Sciatic nerve (tissue), 2 donors: ENCODE measurements at places on chromosomes 7 and 10.

DNA sequence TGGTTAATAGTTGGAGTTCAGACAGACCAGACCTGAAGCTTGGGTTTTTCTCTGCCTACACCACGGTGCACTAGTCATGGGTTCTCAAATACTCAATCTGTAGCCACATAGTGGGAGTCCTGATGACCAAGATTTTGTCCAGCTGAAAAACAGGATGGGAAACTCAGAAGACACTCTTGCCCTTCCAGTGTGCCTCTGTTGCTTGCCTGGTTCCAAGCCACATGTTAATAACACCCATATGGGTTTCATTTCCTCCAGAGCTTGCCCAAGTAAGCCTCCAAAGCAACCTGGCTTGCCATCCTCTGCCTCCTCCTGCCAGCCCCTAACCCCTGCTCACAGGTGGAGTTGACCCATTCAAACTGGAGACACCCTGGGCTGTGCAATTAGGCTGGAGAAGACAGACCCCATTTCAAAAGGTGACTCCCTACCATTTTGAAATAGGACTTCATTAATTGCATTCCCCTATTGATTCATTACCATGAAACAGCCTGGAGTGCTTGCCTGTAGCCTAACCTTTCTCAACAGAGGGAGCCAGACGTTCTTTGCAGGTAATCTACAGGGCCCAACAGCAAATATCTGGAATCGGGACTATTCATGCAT is 108.0 kb upstream of the HABP2 start:
- no peak for DNase-seq

DNA sequence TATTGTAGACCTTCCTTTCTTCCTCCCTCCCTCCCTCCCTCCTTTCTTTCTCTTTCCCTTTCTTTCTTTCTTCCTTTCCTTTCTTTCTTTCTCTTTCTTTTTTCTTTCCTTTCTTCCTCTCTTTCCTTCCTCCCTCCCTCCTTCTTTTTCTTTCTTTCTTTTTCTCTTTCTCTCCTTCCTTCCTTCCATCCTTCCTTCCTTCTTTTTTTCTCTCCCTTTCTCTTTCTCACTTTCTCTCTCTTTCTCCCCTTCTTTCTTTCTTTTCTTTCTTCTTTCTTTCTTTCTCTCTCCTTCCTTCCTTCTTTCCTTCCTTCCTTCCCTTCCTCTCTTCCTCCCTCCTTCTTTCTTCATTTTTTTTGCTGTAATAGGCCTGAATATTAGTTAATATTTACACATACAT is 638.0 kb downstream of the SORCS3 start:
- DNase-seq, result no peak

GRCh38 chr10:81838950-81839349 is 36.0 kb upstream of the NRG3 start:
- no peak for DNase-seq

DNA sequence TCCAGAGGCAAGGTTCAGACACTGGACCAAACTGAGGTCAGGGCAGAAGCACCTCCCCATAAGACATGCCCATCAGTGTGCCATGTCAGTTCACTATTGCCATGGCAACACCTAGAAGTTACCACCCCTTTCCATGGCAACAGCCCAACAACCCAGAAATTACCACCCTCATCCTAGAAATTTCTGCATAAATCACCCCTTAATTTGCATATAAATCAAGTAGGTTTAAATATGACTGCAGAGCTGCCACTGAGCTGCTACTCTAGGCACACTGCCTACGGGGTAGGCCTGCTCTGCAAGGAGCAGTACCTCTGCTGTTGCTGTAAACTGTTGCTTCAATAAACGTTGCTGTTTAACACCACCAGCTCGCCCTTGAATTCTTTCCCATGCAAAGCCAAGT is 12.7 kb downstream of the STEAP2 start:
- no peak for DNase-seq

GRCh38 chr7:94400643-94401427 is 6.1 kb downstream of the COL1A2 start:
- DNase-seq, result no peak

- DNase-seq, result no peak
These were observed 15.4 kb upstream of the FKBP9 start for GRCh38 chr7:32941681-32942414.

GRCh38 chr7:143499743-143500348 is 22.2 kb downstream of the TAS2R41 start:
- no peak for DNase-seq

DNA sequence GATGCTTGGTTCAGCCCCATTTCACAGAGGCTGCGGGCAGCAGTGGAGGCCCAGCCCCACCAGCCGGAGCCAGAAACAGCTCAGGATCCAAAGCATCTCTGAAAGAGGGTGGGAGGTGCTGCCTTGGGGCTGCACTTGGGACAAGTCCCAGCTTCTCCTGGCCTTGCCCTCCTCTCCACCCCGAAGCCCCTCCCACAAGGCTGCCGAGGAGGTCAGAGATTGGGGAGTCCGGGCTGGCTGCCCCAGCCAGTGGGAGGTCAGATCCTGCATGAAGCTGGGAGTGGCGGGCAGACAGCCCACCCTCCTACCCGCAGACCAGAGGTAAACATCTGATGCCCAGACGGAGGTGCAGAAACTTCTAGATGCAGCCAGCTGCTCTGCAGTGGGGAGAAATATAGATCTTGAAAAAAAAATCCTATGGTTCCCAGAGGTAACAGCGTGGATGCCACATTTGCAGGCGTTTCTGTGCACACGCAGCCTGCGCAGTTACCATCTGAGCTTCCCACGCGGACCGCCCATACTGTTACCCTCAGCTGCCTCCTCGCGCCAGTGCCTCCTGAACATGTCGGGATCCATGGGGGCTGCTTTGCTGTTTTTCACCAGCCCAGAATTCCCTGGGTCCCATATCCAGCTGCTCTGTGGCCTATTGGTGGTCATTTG is 36.9 kb upstream of the GNA12 start:
- DNase-seq, result no peak

- DNase-seq, result no peak
These were observed 152.3 kb downstream of the NEBL start for GRCh38 chr10:20744821-20745220.

DNA sequence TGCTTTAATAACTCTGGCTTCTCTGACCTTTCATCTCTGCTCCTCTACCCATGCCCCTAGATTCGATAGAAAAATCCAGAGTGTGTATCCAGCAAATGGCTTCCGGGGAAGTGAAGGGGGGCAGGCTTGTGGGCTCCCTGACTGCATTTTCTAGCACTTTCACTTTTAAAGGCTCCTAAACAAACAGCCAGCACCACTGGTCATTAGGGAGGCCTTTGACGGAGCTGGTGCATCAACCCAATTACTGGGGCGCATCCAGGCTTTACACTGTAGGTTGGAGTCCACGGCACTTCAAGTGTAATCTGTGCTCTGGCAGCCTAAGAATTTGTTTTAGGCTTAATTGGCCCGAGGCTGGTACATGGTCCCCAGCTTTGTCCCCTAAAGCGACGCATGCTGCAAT is 291.9 kb downstream of the GFRA1 start:
- DNase-seq, result no peak

GRCh38 chr7:40659231-40659630 is 524.4 kb downstream of the SUGCT start:
- DNase-seq, result no peak

- no peak for DNase-seq
These were observed 140.4 kb upstream of the MAGI2 start for GRCh38 chr7:79593866-79594301.

DNA sequence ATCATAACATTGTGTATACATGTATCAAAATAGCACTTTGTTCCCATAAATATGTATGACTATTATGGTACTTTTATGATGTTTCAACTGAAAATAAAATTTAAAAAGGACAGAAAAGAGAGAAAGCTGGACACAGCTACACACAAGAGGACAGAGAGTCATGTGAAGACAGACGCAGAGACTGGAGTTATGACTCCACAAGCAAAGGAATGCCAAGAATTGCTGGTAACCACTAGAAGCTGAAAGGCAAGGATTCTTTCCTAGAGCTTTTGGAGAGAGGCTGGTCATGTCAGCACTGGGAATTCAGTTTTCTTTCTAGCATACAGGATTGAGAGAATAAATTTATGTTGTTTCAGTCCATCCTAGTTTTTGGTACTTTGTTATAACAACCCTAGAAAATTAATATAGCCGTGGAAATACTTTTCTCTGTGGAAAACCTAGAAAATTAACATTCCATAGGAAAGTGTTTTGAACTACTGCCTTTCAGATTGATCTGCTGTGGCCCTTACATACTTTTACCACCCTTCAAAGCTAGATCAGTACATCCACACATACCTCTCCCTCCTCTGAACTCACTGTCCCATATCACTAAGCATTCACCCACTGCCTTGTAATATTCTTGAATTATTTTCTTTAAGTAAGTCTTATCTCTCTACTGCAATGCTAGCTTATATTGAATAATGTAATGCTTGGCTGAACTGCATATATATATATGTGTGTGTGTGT is 575.3 kb downstream of the IPMK start:
- no peak for DNase-seq

DNA sequence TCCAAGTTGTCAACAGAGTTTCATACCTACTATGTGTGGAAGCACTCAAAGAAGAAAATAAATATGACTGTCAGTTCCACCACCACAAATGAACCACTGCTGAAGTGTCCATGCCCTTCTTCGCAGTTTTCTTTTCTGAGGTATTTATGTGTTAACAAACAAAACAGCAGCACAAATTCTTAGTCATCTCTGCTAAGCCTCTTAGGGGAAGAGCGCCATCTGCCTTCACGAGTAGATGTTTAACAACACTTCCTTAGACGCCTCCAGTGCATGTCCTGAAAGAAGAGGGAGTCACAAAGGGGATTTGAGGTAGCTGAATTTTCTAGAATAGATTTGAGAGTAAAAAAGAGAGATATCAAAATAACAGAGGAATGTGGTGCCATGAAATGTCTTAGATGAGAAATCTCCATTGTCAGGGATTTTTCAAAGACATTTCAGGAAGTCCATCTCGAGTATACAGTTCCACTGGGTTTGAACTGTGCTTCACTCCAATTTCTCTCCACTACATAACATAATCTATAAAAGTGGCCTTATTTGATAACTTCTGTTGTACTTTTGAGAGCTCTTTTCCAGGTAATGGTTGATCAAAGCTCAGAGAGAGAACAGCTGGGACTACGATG is 775.3 kb upstream of the POM121L12 start:
- DNase-seq, result no peak

GRCh38 chr10:3271354-3272115 is 99.0 kb upstream of the PITRM1 start:
- no peak for DNase-seq

- DNase-seq, result no peak
These were observed 53.6 kb upstream of the AOAH start for GRCh38 chr7:36777855-36778254.

DNA sequence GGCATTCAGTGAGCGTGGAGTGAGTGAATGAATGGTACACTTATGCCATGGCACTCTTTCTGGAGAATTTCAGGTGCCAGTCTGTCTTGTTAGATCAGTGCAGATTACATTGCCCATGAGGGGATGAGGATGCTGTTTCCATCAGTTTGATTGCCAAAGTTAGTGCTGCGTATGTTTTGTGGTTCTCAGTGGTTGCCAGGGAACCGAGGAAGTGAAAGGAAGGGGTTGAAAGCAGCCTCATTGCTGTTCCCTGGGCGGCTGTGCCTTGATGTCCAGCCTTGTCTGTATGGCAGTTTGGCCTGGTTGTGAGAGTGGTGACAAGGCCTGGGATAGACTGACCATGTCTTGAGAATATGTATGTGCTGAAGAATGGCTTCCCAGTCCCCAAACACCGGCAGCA is 30.2 kb downstream of the WBP1L start:
- DNase-seq, result no peak

DNA sequence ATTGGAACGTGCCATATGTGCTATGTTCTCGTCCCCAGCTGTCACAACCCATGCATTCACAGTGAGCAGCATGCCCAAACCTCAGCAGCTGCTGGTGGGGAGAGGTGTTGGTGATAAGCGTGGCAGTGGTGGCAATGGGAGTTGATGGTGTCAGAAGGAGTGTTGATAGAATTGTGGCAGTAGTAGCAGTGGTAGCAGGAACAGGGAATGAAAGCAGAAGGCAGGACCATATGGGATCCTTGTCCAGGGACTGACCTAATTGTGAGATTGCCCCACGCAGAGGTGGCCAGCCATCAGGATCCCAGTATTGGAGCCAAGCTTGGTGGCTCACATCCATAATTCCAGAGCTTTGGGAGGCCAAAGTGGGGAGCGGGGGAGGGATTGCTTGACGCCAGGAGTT is 276.3 kb downstream of the GALNT17 start:
- DNase-seq, result no peak

DNA sequence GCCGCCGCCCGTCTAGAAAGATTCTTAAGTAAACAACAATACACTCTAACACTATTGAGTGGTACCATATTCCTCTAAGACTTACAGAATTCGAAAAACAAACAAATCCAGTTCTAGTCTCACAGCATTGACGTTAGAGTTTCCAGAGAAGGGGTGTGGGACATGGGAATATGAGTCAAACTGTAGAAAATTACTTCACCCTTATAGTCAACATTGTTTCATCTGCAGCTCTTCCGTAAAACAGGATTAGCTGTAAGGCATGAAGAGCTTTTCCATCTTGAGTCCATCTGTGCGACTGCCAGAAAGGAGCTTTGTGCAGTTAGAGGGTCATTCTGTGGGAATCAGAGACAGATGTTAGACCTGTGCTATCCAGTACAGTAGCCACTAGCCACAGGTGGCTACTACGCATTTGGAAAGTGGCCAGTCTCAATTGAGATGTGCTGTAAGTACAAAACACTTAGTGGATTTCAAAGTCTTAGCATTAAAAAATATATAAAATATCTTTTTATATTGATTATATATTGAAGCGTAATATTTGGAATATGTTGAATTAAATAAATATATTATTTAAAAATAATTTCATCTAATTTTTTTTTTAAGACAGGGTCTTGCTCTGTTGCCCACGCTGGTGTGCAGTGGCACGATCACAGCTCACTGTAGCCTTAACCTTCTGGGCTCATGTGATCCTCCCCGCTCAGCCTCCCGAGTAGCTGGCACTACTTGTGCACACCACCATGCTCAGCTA is 79.8 kb upstream of the MPP7 start:
- no peak for DNase-seq

DNA sequence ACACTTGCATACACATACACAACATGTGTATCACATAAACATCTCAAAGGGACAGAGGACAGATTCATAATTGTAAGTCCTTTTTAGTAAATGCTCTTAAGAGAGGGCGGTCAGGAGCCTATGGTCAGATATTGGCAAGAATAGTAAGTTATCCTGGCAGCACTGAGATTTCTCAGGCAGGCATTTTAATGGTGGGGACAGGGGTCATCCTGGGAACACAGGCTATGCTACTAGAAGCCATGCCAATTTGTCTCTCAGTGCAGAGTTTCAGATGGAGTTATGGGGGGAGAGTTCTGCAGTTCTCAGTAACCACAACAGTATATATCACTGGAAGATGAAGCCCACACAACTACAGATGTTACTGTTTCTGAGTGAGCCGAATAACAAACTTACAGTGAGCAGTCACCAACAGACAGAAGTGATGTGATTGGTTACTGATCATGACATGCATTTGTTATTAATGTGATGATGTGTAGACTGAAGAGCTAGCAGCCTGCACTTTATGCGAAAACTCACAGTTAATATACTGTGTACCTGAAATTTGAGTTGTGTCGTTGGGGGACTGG is 16.4 kb downstream of the ZNF487 start:
- DNase-seq, result no peak

GRCh38 chr10:115860182-115861107 is 412.6 kb downstream of the GFRA1 start:
- no peak for DNase-seq

GRCh38 chr7:115724400-115725056 is 306.0 kb downstream of the TFEC start:
- DNase-seq, result no peak
